Urothelium cell line (cell line): ENCODE measurements at places on chromosomes 1 and 21.

- peak; percentile 90 for DNase-seq
Observed at GRCh38 chr1:115829023-115829674, 11.8 kb downstream of the NHLH2 start.

DNA sequence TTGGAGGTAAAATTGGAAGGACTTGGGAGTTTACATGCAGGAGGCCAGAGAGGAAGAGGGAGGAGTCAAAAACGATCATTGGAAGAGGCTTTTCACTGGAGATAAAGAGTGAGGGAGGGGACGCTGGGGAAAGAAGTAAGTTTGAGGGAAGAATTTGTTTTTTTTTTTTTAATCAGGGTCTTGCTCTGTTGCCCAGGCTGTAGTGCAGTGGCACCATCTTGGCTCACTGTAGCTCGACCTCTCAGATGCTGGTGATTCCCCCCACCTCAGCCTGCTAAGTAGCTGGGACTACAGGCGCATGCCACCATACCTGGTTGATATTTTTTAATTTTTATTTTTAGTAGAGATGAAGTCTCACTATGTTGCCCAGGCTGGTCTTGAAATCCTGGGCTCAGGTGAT lies 1.2 kb upstream of the MROH7 start:
- DNase-seq: no peak

GRCh38 chr1:117173006-117173405 lies 37.7 kb downstream of the VTCN1 start:
- DNase-seq: no peak

GRCh38 chr1:194816859-194817258 lies 1630.4 kb upstream of the B3GALT2 start:
- DNase-seq: no peak

- DNase-seq: no peak
Observed at GRCh38 chr1:25148673-25149300, 83.5 kb downstream of the SYF2 start.

DNA sequence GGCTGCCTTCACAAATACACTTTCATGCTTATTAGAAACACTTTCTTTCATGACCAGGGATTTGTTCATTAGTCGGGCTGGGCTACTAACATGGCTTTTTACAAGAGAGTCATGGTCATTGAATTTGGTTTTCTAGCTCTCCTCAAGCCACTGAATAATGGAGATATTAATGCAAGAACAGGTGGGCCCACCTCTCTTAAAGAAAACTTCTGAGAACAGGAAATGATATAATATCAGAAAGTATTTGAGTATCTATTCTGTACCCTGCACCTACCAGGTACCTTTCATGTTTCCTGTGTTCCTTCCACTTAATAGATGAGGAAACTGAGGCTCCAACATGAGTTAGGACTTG lies 90.0 kb downstream of the TRABD2B start:
- DNase-seq: no peak

- DNase-seq: no peak
Observed at GRCh38 chr1:212975111-212975918, 25.0 kb downstream of the VASH2 start.

- DNase-seq: no peak
Observed at GRCh38 chr1:11704691-11705475, 13.4 kb downstream of the DRAXIN start.
